ENCODE measurements at places on chromosomes 5 and 9.

DNA sequence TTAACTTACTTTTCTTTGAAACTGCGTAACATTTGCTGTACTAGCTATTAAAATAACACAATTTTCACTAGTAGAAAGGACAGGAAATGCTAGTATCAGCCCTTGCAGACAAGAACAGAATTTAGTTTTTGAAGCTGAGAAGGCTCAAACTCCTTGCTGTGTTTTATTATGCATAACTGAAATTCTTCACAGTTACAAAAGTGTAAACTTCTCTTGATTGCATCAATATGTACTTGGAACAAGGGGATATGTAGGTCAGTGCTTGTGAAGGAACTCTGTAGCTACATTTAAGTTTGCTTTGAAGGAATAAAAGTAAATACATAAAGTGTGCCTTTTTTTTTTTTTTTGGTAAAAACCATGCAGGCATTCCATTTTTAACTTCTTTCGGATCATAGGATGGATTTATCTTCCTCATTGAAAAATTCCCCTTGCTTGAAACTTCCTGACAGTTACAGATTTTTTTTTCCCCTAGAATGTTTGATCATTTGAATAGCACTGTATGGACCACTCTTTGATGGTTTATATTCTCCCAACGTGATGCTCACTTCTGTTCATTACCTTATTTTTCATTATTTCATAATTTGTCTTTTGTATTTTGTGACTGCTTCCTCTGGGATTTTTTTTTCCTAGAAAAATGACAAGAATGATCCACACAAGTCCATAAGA lies 94.9 kb upstream of the DAB2 start:
- DNase-seq = no peak

DNA sequence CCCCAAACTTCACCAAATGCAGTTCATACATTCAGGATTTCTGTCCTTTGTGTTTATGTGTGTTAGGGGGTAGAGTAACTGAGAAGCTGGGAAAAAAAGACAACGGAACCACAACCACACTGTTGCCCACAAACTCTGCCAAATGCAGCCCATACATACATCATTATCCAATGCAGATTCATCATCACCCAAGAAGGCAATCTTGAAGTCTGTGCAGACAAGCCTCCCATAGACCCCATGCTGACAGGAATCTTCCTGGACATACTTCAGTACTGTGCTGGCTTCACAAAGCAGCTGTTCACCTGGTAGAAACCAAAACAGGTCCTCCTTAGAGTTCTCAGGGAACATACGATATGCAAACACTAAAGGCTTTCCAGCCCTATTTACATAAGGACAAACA lies 38.9 kb downstream of the MTMR12 start:
- DNase-seq = no peak

DNA sequence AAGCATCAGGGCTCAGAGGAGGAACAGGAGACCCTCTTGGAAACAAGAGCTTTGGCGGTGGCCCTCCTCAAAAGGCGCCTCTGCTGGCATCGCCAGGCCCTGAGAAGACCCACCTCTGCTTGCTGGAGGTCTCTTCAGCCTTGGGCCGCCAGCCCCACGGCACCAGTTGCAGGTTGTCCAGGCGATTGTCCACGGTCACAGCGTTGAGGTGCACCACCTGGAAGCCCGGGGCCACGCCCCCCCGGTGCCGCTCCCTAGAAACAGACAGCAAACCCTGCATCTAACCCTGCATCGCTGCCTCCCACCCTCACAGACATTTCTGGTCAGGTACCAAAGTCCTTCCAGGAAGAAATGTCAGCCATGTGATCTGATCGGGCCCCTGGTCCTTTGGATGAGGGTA lies 3.5 kb downstream of the ZMYND19 start:
- DNase-seq = no peak

GRCh38 chr5:145945620-145946111 lies 9.3 kb downstream of the SH3RF2 start:
- DNase-seq = no peak

DNA sequence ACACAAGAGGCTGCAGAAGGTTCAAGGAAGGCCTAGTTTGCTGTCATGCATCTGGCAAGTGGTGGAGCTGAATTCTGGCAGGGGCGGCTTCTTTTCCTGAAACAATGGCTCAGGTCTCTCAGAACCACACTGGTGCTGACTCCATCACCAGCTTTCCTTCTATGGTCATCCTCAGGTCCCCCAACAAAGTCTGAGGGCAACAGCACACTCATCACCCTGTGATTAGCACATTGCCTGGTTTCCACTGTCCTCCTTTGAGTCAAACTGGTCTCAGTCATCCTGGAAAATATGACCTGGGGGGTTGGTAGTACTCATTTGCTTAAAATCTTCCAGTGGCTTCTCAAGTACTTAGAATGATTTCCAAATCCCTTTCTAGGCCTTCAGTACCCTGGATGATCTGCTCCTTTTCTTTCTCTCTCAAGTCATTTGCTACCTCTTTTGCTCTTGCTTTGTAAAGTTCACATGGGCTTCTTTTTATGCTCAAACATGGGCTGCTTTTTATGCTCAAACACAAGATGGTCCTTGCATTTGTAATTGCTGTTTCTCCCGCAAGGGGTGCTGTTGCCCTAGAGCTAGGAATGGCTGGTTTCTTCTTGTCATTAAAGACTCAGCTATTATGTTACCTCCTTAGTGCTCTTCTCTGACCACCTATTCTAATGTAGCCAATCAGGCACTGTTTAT lies 144.9 kb downstream of the ALDH1A1 start:
- no peak for DNase-seq

GRCh38 chr9:95213117-95213516 lies 104.4 kb downstream of the FANCC start:
- no peak for DNase-seq

DNA sequence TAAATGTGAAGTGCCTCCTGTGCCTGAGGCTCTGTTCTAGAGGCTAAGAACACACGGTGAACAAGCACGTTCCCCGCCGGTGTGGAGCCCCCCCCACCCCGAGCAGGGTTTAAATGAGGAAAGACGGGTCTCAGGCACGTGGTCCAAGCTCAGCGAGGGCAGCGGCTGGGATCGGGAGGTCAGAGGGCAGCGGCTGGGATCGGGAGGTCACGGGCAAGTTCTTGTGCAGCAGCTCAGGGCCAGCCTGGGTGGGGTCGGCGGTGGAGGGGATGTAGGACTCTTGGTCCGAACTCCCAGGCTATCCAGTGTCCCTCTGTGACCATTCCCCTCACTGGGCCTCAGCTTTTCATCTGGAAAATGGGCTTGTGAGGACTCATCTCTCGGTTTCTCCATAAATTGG lies 2.7 kb upstream of the GBGT1 start:
- DNase-seq = no peak

GRCh38 chr5:21573416-21574314 lies 1279.5 kb downstream of the CDH12 start:
- no peak for DNase-seq

GRCh38 chr9:128727640-128728248 lies 3.8 kb upstream of the ZDHHC12 start:
- DNase-seq = no peak

- DNase-seq = no peak
Measured at GRCh38 chr5:1060535-1060981, 51.3 kb downstream of the SLC12A7 start.

GRCh38 chr5:171588790-171589189 lies 169.3 kb downstream of the FGF18 start:
- DNase-seq = no peak

DNA sequence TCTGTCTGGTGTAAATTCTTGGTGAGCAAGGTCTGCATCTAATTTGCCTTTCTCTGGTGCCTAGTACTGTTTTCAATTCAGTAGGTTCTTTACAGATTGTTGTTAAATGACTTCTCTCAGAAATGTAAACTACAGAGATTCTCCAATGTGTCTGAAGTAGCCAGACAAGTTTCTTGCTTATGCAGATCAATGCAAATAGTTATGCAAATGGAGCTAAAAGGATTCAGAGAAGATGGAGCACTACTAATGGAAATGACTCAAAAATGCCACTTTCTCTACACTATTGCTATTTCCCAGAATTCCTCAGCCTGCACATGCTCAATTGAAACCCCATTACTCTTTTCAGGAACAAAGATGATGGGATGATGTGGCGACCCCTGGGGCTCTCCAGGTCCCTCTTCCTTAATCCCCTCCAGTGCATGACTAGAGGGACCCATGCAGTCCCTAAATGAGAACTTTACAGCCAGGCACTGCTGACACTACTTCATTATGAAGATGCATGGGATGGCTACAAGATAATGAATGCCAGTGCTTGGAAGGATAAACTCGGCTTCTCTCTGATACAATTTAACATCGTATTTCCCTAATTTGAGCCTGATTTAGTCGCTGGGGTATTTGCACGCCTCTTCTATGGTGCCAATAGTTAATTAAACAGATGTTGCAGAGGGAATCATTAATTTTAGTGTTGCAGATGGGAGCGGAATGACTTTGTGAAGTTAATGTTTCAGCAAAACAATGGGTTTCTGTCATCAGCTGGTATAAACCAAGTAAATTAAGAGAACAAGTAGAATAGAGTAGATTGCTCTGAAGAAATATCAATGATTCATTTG lies 753.2 kb downstream of the TLR4 start:
- no peak for DNase-seq

- no peak for DNase-seq
Measured at GRCh38 chr5:14396066-14396465, 185.5 kb upstream of the OTULINL start.

DNA sequence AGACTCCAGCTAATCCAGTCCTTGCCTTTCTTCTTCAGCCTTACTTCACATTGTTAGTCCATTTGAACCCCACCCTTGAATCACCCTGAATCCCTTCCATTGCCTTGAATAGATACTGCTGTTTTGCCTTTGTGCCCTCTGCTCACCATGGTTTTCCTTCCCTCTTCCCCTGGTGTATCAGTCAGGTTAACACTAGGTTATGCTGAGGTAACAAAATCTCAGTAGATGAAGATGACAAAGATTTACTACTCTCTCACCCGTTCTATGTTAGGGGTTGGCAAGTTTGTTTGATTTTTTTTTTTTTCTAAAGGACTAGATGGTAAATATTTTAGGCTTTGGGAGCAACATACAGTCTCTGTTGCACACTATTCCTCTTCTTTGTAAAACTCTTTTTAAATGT lies 3.3 kb upstream of the VLDLR start:
- no peak for DNase-seq

- no peak for DNase-seq
Measured at GRCh38 chr9:36893184-36893583, 140.9 kb downstream of the PAX5 start.

- DNase-seq = no peak
Measured at GRCh38 chr9:109717342-109717741, 62.7 kb upstream of the PALM2AKAP2 start.

DNA sequence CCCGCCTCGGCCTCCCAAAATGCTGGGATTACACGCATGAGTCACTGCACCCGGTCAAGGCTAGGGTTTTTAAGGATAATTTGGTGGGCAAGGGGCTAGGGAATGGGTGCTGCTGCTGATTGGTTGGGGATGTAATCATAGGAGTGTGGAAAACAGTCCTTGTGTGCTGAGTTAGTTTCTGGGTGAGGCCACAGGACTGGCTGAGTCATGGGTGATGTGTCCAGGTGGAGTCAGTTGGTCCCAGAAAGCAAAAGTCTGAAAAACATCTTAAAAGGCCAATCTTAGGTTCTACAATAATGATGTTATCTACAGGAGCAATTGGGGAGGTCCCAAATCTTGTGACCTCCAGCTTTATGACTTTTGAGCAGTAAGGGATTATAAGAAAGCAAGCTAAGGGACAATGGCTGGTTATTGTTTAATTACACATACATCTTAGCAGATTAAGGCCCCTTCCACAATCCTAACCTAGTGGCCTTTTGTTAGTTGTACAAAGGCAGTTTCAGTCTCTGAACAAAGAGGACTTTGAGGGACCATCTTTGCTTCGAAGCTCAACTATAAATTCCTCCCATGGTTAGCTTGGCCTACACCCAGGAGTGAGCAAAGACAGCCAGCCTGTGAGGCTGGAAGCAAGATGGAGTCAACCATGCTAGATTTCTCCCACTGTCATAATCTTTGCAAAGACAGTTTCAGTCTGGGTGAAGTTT lies 5.5 kb upstream of the AOPEP start:
- DNase-seq = no peak

- no peak for DNase-seq
Measured at GRCh38 chr9:14924230-14925219, 14.3 kb upstream of the FREM1 start.

GRCh38 chr9:90343366-90343765 lies 299.3 kb downstream of the DIRAS2 start:
- DNase-seq = no peak

DNA sequence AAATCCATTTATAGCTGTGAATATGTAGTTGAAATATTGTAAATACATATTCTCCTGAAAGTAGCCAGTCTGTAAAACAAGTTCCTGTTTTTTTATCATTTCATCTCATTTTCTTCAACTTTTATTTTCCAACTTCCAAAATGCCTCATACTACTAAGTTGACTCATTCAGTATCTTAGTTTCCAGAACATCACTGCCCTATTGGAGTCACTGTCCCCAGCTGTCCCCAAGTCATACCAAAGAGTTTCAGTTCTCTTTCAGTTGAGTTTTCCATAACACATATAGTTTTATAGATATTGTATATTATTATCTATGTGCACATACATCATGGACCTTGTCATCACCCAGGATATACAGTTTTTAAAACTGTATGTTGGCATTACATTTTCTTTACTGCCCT lies 261.7 kb downstream of the CDH12 start:
- DNase-seq = no peak
